ENCODE measurements at places on chromosomes 5 and 9. TPM values are rescaled to one million over a fixed set of nuclear protein-coding genes. Genes with fewer than 3 reads are reported as not detected.

DNA sequence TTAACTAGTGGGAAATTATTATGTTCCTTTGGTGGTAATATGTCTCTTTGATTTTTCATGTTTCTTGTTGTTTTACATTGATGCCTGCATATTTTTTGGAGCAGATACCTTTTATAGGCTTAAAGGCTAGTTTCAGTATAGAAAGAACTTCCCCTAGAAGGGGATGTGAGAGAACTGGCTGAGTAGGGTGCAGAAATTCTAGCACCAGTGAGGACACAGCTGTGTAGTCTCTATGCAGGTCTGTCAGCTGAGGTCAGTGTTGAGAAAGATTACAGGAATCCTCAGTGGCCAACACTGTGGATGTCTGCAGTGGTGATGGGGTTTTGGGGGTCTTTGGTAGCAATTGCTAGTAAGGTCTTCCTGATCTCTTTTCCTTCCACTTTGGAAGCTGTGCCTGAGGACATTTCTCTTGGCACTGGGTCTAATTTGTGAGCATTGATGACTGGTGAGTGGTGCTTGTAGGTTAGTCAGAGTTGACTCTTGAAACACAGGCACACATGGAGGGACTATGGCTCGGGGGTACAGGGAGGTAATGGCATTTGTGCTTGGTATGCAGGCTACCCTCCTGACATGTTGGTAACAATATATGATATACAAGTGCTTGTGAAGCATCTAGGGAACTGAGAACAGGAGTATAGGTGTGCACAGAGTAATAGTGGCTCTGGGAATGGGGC is 221.4 kb downstream of the SPATA31D1 start:
- no peak for DNase-seq

- no peak for DNase-seq
Measured at GRCh38 chr9:131685753-131686706, 53.8 kb downstream of the RAPGEF1 start.

DNA sequence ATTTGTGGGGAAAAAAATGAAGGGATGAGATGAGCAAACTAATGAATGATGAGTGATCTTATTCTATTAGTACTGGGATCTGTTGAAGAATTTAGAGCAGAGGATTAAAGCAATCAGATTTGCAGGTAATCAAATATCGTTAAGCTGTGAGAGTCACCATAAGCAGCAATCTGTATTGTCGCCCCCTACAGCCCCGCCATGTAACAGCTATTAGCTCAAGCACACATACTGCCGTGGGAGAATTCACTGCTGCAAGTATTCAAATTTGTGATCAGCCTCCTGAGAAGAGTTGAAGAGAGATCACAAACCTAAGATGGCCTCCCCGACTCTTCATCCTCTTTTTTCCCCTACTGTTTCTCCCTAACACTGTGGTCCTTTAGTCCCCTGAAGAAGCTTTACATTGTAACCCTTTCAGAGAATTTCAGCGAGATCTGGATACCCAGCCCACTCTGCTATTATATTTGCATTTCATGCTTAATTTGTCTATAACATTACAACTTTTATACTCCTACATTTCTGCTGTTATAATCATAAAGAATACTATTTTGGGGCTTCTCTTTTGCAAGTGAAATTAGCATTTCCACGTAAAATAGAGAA is 28.5 kb upstream of the PHF24 start:
- no peak for DNase-seq

DNA sequence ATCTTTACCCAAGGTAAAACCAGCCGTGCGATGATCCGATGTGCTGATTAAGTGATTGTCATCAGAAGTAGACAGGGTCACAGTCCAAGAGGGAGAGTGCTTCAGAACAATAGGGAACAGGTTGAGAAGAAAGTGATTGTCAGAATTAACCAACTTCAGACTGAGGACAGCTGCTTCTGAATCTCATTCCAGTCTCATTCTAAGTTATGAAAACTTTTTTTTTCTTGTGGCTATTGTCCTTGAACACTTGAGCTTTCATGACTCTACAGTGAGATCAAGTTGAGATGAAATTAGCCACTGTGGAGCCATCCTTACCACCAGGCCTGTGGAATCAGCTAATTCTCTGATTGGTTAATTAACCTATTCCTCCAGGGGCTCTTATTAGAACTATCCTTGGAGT is 159.9 kb upstream of the WWC1 start:
- no peak for DNase-seq

DNA sequence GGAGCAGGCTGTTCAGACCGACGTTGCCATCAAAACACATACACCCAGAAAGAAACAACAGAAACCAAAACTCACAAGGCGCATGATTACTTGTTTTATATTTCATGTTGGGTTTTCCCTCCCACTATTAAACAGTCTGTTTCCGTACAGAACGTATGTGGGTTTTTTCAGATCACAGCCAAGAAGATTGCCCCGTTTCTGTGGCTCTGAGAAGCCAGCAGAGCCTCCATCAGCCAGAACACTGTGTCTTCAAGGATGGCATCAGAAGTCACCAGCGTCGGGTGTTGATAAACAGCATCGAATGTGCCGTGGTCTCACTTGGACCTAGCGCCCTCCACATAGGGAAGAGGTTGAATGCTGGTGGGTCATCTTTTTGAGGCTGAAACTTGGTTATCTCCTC is 42.8 kb downstream of the FAM78A start:
- DNase-seq, result no peak

DNA sequence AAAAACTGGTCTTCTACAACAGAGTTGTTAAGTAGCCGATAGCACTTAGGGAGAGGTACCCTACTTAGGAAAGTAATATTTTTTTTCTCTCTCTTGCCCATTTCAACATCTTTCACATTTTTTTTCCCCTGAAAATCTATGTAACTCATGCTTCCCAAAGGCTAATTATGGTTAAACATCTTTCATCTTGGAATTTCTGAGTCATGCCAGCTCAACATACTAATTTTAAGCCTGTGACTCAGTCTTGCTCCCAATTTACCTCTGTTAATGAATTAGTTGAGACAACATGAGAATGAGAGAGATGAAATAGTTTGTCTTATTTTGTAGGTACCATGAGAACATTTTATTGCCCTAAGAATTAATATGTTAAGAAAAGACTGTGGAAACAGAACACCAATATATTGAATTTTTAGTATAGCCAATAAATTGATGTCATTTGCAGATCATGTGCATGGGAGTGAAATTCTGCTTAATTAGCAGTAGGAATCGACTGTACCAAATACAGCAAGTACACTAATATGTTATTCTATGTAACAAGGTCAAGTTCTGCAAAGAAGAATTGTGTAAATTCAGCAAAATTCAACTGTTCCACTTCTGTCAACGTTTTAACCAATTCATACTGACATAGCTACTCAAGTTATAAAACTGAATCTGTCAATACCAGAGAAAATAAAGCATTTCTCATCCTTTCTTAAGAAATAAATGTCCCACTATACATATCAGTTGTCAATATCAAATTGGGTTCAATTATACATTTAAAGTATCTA is 550.0 kb downstream of the PTPRD start:
- no peak for DNase-seq

- DNase-seq, result no peak
Measured at GRCh38 chr5:79181419-79182022, 54.4 kb upstream of the JMY start.

DNA sequence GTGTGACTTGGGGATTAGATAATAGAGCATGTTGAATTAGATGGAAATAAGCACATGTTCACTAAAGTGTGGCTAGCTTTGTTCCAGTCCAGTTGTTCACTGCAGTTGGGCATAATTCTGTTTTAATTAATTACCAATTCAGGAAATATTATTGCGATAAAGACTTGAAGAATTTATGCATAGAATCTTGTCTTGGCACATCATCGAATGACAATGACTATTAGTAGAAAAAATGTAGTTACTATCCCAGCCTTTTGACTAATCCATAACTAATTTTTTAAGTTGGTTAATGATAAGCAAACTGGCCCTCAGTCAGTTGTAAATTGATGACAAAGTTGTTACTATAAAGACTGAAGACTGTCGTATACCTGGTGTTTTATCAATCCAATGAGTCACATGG is 10.5 kb downstream of the LNPEP start:
- DNase-seq, result no peak

DNA sequence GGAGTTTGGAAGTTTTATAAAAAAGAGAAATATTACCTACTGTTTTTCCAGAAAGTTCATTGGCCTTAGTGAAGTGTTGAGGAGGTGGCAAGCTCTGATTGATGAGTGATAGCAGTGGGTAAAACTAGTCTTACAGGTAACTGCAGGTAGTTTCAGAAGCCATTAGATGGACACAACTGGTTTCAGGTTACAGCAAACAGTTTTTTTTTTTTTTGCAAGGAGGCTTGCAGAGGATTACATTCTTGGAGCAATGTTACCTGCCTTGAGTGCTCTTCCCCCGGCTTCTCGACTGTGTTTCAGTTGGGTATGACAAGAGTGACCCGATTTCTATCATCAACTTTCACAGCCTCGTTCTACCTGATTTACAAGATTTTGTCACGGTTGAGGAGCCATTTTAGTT is 333.4 kb downstream of the YTHDC2 start:
- no peak for DNase-seq

DNA sequence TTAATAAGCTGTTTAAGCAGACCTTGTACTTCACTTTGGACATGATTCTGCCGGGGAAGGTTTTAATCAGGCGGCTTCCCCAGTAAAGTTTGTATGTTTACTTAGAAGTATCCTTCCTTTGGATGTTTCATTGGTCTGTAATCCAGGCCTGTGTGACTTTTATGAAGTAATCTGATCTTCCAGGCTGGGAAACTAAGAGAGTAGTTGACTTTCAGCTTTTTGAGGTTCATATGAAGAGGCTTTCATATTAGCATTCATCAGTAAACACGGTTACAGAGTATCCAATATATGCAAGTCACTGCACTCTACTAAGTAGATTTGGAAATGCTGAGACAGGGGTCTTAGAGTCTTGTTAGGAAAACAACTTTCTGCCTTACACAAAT is 1.1 kb downstream of the DNAJC21 start:
- DNase-seq, result peak; percentile 7

- no peak for DNase-seq
Measured at GRCh38 chr5:73312146-73312871, 136.3 kb downstream of the FOXD1 start.

GRCh38 chr5:104538734-104539133 is 976.1 kb upstream of the NUDT12 start:
- DNase-seq, result no peak

PDCD1LG2 gene
- 0.13 TPM for polyA plus RNA-seq

DRD1 gene
- polyA plus RNA-seq, result not detected

FCN2 gene
- 0.62 TPM for polyA plus RNA-seq

LRRC70 gene
- 7.1 TPM for polyA plus RNA-seq

LCN10 gene
- 0.93 TPM for polyA plus RNA-seq

All from right renal cortex interstitium (tissue), 3 donors.